ENCODE measurements at places on chromosomes 5 and 9.

- DNase-seq = no peak
Observed at GRCh38 chr5:76941442-76941841, 11.4 kb upstream of the CRHBP start.

DNA sequence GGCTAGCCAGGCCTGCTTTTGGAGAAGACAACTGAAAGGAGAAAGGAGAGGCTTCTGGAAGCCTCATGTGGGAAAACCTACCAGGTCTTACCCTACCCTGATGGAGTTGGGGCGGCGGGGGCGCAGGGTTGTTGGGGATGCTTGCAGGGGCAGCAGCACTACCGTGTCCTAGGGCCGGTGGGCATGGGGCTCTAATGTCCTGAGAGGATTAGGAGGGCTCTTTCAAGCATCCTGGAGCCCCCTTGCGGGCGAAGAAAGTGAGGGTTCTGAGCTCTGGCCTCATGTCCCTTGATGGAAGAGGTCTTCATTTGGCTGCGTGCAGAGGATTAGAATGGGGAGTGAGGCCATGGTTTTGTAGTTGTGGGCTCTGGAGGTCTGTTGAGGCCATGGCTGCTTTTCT, 86.9 kb upstream of the PITX1 start:
- DNase-seq = no peak

GRCh38 chr5:169716287-169716686, 79.2 kb downstream of the DOCK2 start:
- DNase-seq = peak; percentile 52

GRCh38 chr9:34318163-34318790, 10.8 kb downstream of the KIF24 start:
- no peak for DNase-seq

- DNase-seq = no peak
Observed at GRCh38 chr9:106921341-106921899, 58.5 kb downstream of the ZNF462 start.

DNA sequence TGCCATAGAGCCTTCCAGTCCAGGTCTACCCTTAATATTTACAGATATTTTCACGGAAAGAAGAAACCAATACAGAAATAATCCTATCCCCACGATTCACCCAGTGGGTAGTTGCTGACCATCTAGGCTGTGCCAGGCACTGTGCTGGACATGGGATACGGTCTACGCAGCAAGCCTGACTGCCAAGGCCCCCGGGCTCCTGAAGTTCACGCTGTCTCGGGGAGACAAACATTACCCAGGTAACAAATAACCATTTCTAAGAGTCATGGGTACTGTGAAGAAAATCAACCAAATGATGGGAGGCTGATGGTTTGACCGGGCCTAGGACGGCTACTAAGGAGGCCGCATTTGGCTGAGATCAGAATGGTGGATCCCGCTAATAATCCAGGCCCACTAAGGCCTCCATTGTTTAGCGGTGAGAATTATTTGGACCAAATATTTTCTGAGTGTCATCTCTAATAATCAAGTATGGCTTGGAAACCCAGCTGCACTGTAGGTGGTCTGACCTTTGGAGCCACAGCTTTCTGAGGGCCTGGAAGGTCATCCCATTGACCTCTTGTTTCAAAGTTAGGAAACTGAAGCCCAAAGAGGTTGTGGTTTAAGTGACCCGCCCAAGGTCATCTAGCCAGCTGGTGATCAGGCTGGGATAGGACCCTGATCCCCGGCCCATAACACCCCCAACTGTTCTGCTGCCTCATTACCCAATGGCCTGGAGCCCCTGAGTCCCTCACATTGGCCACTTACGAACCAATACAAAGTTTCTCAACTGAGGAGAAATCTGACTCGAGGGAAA, 82.4 kb downstream of the AK8 start:
- no peak for DNase-seq

GRCh38 chr9:120655005-120655622, 59.2 kb downstream of the MEGF9 start:
- DNase-seq = peak; percentile 74

DNA sequence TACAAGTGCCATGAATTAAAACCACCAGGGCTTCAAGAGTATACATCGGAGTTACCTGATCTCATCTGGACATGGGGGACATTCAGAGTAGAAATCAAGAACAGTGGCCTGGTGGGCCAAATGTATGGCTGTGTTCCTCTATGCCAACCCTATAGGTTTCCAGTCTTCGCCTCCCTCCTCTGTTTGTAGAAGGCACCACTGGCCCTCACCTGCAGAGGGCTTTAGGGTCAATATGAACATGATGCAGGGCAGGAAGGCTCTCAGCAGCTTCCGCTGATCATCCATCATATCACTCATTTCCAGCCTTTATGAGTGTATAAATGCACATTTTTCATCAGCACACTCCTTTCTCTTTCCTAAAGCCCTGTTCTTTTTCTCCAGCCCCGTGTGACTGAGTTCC, 555.5 kb upstream of the BRINP1 start:
- no peak for DNase-seq

DNA sequence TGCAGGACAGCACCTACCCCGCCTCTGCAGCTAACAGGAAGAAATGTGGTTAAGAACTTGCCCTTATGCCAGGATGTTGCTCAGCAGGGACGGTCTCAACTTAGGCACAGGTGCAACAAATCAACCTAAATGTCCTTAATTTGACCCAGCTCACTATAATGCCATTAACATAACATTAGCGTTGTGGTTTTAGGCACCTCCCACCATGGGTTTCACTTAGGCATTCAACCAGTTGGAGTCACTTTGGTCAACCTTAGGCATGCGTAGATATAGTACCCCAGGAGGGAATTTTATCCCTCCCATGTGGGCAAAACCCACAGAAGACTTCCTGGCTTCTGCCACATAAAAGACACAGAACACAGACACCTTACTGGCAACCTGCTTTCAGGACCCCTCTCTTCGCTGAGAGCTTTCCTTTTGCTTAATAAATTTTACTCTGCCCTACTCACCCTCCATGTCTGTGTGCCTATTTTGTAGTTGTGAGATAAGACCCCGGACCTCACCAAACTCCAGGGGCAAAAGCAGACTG, 8.7 kb upstream of the ERAP1 start:
- DNase-seq = peak; percentile 59

GRCh38 chr5:35863159-35863558, 6.5 kb downstream of the IL7R start:
- no peak for DNase-seq

DNA sequence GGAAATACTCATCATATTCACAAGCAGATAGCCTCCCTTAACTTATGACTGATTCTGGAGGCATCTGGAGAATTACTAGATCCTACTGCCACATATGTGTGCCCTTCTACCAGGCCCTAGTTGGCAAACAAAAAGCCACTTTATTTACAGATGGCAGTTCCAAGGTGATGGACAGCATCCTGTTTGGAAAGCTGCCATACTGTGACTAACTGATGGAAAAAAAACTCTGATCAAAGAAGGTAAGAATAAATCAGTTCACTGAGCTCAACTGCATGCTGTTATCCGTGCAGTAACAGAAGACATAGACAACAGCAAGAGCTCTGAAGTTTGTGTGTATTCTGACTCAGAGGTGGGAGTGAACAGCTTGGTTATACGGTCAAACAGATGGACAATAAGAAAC, 279.8 kb upstream of the POU5F2 start:
- DNase-seq = peak; percentile 97

DNA sequence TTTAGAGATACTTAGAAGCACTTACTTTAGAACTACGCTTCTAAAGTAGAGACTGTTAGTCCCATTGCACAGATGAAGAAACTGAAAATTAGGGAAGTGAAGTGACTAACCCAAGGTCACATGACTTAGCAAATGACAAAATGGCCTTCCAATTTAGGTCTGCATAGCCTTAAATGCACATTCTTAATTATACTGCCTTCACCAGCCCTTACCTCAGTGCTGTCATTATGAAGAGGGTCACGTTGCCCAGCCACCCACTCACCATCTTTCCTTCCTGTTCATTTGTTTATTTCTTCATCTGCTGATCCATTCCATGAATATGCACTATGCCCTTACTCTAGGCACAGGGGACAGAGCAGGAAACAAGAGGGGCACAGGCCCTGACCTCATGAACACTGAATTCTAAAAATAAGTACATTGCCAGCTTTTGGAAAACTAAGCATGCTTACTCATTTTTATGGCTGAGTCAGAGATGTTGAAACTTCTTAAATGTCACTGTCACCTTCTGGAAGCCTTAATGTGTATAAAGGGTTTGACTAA, 8.6 kb downstream of the HAVCR2 start:
- DNase-seq = peak; percentile 59

DNA sequence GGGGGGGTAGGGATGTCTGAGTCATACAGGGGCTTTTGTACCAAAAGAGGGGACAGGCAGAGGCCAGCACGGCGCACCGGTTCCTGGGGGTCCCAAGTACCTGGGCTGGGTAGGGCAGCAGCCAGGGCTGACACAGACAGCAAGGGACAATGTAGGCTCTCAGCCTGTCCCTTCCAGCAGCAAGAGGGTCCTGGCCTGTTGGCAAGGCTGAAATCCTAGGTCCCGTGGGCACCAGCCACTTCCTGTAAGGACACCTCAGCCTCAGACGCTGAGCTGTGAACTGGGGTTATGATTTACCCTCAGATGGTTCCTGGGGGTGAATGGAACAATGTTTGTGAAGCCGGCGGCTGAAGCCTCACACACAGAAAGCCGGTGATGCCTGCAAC, 41.3 kb downstream of the NACC2 start:
- DNase-seq = no peak

GRCh38 chr5:154162539-154163151, 27.9 kb upstream of the GALNT10 start:
- DNase-seq = no peak

DNA sequence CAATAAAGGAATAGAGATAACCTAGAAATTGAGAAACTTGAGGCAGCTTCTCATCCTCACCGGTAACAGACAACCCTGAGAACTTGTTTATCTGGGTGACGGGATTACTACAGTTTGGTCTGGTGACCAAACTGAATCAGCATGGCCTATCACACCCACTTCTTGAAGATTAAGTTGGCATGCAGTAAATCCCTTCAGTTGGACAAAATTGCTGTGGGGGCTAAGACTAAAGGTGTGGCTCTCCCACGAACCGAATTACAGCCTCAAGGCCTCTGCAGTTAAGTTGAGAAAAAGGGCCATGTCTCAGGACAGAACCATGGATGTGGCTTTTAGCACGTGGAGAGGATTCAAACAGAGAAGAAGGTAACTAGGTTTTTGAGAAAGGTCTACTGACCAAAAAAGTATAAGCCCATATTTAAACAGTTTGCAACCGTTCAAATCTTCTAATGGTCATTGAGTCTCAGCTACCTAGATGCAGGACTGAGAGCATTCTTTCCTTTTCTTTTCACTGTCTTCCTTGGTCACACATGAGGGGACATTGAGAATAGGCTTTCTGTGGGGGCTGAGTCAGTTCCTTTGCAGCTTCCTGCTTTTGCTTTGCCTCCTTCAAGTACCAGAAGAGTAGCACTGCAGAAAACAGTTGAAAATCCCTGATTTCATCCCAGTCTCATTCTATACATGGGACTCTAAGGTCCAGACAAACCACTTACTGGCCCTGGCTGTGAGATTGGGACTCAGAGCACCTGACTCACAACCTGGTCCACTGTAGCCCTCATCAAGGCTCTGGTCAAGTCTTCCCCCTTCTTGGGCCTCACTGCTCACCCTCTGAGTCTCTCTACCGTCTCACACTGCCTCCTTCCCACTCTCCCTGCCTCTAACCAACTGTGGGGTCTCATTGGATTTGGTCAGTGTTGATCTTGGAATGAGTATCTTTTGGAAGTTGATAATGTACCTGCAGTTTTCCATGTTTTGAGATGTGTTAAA, 30.9 kb downstream of the PDE6A start:
- DNase-seq = peak; percentile 55

GRCh38 chr5:138489683-138490061, 24.4 kb downstream of the EGR1 start:
- DNase-seq = no peak

DNA sequence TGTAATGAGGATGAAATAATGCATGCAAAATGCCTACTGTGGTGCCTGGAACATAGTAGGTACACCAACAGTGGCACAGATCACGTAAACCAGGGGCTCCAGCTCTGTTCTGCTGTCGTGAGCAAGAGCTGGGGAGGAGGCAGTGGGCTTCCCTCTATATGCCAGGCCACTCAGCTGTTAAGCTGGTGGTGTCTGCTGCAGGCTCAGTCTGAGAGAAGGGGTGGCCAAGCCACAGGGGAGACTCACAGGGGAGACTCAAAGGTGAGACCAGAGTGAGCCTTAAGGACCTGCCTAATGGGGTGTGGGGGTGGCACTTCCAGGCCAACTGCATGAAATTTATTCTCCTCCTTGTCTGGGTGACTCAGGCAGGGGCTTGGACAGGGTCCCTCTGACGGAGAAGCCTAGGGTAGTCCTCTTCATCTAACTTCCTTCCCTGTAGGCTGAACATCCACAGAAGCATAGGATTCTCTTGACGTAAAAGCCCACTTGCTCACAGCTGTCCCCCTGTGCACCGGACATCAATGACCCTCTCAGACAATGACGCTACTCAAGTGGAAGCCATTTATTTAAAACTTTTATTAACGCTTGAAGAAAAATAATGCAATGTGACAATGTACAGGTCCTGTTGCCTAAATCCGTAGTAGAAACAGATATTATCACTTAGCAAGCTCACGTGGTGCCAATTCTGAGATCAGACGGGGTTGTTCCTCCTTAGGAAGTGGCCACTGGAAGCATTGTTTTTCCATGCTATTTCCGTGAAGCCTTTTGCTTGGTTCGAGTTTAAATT, 13.9 kb downstream of the STC2 start:
- DNase-seq = no peak

GRCh38 chr9:125085703-125086477, 57.4 kb downstream of the SCAI start:
- DNase-seq = no peak

GRCh38 chr9:37100327-37100726, 20.0 kb upstream of the ZCCHC7 start:
- DNase-seq = no peak

- DNase-seq = peak; percentile 28
Observed at GRCh38 chr9:38380230-38380871, 12.2 kb upstream of the ALDH1B1 start.

DNA sequence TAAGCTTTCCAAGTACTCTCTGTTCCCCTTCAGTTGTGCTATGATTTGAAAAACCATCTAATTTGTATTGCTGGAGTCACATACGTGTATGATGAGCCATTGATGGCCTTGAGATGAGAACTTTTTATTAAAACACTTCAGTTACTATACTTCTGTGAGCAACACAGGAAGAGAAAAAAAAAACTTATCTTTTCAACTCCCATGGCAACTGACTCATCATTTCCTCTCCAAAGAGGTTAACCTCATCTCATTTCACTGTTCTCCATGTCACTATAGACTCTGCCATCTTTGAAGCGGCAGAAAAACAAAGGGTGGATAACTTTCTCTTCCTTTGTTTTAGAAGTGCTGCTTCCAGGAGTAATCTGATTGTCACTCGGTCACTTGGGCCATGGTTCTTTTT, 104.3 kb upstream of the PCSK1 start:
- DNase-seq = peak; percentile 94

DNA sequence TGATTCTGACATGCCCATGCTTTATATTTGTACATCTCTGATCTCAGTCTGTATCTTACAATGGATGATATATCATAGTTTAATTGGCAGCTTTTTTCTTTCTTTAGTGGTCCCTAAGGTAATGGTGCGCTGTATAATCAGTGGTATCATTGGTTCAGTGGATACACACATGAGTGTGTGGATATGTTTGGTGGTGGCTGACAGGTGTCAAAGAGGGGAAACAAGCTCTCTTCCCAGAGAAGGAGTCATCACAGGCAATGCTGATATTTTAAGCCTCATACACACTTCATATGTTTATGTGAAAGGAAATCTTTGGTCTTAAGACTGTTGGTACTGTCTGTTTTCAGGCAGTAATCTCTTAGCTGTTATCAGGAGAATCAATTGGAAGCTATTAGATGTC, 52.1 kb upstream of the KIAA1958 start:
- DNase-seq = no peak

GRCh38 chr9:101200852-101201251, 172.3 kb downstream of the PLPPR1 start:
- DNase-seq = no peak

- DNase-seq = no peak
Observed at GRCh38 chr5:158013939-158014338, 155.0 kb upstream of the CLINT1 start.
